ENCODE measurements at places on chromosomes 4 and X.

DNA sequence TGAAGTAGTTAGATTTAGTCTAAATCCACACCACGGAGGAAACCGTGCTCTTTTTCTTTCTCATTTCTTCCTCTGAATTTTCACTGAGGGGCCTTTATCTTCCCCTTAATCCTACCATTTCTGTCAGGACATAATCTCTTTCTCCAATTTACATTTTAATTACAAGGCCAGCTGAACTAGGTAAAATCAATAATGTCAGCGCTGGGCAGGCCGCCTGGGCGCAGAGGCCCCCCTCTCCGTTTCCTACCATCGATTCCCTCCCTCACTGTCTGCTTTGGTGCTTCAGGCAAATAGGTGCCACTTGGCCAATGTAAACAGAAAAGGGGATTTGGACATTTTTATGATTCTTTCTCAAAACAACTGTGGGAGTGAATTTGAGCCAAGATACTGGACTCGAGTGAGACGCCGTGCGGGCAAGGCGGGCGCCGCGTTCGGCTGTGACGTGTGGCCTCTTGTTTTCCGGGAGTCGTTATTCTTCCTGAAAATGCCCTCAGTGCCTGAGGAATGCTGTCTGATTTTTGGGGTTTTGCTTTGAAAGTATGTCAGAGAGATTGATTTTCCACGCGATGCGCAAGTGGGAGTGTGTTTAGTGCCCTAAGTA is 22.6 kb downstream of the UVSSA start:
- DNase-seq: no peak

- DNase-seq: no peak
Measured at GRCh38 chr4:6960628-6961412, 51.2 kb downstream of the TBC1D14 start.

DNA sequence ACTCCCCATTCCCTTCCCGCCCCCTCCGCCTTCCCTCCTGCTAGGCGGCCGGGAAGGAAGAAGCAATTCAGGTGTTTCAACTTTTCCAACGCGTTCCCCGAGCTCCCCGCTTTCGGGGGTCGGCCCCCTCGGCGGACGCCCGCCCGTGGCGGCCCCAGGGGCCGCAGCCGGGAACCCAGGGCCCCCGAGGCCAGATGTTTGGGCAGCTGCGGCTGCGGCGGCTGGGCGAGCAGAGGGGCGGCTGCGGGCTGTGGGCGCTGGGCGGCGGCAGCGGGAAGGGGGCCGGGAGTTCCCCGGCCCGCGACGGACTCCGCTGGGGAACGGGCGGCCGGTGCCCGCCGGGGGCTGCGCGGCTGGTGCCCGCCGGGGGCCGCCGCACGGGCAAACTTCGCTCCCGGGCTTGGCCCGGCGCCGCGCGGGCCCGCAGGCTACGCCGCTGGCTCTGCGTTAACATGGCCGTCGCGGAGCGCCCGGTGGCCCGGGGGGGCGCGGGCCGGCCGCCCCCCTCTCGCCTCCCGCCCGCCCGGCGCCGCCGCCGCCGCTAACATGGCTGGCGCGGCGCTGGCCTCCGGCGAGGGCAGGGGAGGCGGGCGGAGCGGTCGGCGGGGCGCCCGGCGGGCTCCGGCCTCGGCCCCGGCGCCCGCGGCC is 510 bp downstream of the HMGB3 start:
- DNase-seq: no peak

DNA sequence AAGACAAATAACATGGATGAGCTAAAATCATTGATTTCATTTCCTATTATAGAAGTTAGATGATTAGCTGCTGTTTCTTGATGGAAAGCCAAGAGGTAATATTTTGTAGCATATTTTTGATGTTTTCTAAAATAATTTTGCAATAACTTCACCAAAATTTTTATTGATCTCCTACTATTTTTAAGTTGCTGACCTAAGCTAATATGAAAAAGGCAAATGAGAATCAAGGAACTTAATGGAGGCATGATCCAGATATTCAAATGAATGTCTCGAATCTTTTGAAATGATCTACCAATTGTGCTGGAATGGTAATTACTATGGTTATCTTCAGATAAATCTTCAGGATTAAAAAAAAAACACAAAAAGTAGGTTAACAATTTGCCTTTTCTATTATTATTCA is 1591.4 kb upstream of the PCDH7 start:
- no peak for DNase-seq

GRCh38 chr4:163949976-163950601 is 455.6 kb downstream of the TMA16 start:
- no peak for DNase-seq

- no peak for DNase-seq
Measured at GRCh38 chr4:48831532-48832030, 693 bp downstream of the OCIAD1 start.

GRCh38 chrX:140440876-140441275 is 64.0 kb downstream of the SOX3 start:
- DNase-seq: no peak

- DNase-seq: no peak
Measured at GRCh38 chr4:124322234-124323065, 390.1 kb downstream of the ANKRD50 start.

- DNase-seq: no peak
Measured at GRCh38 chr4:64705989-64706388, 296.7 kb upstream of the TECRL start.

DNA sequence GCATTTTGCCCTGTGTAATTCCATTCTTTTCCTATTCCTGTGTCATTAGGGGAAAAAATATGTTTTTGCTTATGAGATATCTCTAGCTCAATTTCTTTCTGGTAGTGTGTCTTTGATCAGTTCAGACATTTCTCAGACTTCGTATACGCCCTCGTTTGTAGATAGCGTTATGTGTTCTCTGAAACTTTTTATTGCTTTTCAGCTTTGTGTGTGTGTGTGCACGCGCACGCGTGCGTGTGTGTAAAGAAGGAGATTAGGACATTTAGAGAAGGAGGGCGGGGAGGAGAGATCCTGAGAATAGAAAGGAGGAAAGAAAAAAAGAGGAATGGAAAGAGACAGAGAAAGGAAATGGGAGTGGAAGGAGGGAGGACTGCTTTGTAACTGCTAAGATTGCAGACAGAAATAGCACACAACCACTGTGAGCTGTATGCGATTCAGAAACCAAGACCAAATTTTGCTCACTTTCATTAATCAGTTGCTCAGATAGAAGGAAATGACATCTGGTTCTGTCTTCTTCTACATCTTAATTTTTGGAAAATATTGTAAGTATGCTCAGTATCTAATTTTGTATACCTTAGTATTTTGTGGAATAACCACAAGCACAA is at the start of gene RXFP1:
RXFP1 (plus strand) TSS at position 399 of the 605 bp plus-strand sequence; CDS start at position 494, 95 bp downstream.
- no peak for DNase-seq

DNA sequence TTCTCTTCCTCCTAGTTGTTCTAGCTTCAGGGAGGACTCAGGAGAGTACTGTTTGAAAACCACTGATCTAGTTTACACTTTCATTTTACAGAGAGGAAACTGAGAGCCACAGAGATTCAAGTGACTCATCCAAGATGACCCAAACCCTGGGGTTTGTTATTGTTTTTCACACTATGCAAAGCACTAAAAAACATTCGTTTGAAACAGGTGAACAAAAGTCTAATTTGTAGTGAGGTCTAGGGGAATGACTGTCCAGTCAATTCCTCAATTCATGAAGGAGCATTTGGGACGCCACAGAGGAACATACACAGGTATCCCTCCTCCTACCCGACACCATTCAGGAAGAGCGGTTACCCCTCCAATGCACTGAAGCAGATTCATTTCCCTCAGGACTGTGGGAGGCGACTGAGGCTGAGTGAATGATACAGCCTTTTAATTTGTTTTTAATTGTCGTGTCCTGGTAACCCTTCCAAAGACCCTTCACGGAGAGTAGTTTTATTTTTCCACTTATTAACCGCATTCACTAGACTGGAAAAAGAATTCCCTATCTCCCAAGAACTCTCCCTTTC is 30.3 kb downstream of the TLR10 start:
- no peak for DNase-seq

DNA sequence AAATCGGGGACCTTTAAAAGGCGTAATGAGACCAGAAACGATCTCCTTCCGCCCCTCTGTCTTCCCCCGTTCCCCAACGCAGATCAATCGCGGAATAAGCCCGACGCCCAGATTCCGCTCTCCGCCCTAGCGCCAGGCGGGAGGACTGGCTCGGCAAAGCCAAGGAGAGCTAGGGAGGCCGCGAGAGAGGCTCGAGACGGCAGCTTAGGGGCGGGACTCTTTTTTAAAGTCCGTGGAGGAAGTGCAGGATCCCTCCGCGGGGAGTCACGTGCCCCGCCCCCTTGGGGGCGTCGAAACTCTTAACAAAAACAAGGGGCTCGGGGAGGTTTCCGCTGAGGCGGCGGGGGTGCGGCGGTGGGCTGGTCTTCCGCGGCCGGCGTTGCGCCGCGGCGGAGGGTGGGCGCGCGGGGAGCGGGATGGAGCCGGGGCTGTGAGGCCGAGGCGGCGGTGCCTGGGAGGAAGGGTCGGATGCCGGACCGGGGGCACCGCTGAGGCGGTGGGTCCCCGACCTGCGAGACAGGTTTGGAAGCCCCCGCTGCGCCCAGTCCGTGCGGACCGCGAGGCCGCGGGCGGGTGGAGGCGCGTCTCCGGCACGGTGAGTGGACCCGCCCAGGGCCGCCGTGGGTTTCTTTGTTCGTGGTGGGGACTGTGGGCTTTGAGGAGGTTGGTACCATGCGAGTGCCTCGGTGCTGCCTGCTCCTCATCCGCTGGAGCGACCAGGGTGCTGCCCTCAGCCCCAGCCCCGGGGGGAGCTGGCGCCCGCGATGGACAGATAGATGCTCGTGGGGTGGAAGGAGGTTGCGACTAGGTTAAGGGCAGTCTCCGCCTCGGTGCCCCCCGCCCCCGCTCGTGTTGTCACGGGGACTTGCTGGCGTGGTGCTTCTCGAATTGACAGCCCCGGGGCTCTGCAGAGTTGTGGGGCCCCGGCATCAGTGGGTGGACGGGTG is at the start of gene CCNG2:
CCNG2 (plus strand) TSS at position 296 of the 947 bp plus-strand sequence. CDS start 1,326 bp downstream, outside the sequence.
- peak; percentile 79 for DNase-seq

DNA sequence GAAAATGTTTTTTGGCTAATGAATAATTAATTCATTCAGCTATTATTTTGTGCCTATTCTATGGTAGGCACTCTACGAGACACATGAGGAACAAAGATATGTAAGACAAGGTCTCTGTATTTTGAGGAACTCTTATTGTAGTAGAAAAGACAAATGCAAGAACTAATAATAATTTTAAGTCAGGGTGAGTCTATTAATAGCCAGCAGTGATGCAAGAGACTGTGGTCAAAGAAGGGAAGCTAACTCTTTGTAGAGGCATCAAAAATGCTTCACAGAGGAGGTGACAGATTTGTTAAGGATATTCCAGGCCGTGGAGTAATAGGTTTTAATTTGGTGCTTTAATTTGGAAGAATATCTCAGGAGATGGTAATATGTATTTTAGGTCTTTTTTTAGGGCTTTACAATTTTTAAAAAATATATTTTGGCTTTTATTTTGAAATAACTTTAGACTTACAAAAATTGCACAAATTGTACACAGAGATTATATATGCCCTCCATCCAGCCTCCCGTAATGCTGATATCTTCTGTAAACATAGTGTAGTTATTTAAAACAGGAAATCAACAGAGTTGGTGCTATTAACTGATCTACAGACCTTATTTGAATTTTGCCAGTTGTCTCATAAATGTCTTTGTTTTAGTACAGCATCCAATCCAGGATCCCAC is 48.1 kb downstream of the DCLK2 start:
- DNase-seq: no peak

DNA sequence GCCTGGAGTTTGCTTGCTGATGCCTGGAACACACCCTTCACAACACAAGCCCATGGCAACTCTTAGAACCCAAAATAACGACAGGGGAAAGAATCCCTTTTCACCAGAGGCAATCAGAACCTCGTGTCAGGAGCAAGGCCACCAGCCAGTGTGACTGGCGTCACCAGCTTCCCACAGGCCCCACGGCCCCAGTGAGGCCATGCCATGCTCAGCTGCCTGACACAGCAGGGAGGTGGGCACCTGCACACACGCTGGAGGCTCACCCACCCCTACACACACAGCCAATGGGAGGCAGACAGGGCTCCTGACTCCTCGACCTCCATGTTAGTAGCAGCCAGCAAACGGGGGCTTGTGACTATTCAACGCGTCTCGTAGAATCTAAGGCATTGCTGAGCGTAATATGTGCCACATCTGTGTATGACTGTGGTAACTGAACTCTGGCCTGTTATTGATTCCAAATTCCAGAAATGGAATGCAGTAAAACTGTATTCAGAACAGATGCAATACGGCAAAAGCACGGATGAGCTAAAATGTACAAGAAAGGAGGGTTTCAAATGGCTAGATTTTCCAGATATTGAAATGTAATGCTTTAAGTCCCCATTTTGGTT is 28.5 kb downstream of the RNF212 start:
- no peak for DNase-seq

DNA sequence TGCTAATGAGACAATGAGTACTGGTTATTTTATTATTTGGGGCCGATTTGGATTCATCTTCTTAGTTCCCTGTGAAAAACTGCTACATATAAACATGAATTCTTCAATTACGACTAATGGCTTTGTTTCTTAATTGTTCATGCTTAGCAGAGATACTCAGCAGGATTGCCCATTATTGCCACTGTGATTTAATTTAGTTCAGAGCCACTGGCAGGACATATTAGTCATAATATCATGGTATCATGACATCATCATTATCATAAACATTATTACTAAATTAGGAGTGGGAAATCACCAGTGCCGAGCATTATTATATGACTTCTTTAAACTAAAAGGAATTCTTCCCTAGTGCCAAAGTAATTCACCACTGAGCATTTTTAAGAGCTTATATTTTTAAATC is 201.4 kb downstream of the SPOCK3 start:
- no peak for DNase-seq

DNA sequence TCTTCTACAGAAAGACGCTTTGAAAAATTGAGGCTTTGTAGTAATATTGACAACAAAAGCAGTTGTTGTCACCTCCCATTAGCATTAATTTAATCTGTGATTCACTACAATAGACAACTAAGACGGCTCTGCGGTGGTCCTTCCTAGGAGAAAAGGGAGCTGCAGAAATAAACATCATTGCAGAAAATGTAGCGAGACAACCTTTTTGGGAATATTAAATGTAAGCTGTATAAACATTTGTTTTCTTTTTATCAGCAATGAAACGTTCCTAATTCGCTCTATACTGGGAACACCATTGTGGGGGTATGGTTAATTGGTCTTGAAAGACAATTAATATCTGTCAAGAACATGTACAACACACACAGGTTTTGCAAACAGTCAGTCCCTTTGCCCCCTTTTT is 583.3 kb upstream of the TENM3 start:
- DNase-seq: no peak

GRCh38 chrX:133749370-133749769 is 236.0 kb downstream of the GPC3 start:
- no peak for DNase-seq

GRCh38 chr4:185838104-185838452 is 26.1 kb upstream of the SORBS2 start:
- no peak for DNase-seq

Measured in T follicular helper cell (primary cell).